Activated T-helper 9 cell treated with anti-CD3 and anti-CD28 coated beads, Interleukin-2, amount 50 U/mL, for 16 hours (primary cell): ENCODE measurements at places on chromosomes 5 and 9.

DNA sequence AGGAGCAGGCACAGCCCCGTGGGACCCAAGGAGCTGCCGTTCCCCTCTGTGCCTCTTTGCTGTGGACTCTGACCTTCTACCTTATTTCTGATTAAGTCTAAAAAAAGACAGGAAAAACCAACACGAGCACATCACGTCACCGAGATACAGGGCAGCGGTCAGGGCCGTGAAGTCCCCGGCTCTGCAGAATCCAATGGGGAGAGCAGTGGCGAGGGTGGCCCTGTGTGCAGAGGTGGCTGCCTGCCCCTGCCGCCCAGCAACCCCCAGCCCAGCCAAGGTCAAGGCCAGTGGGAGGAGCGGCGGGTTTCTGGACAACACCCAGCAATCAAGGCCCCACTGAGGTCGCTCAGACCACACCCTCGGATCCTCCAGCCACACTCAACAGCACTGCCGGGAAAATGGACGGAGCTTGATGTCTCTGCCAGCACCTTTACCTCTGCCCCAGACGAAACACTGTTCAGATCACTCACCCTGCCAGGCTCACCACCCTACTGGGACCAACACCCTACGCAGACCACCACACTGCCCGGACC lies 32.7 kb upstream of the SLC9A3 start:
- DNase-seq, result no peak

GRCh38 chr9:70114898-70115297 lies 71.2 kb downstream of the MAMDC2 start:
- DNase-seq, result no peak

GRCh38 chr9:71145179-71145578 lies 23.8 kb upstream of the TRPM3 start:
- no peak for DNase-seq

GRCh38 chr5:61887271-61887670 lies 418.7 kb upstream of the KIF2A start:
- DNase-seq, result no peak

DNA sequence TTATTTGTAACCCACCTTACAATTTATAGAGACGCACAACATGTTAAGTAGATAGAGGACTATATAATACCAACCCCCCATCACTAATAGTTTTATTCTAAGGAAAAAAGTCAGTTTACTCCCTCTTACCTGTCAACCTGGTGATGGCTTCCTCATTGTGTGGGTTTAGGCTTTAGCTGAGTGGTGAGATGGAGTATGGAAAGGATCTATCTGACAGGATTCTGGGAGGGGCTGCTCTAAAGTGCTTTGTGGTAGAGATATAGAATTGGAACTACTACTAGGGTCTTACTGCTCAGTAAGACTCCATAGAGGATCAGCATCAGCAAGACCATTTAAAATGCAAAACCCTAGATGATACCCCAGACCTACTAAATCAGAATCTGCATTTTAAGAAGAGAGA lies 82.1 kb upstream of the IFNE start:
- DNase-seq, result no peak

- DNase-seq, result no peak
Measured at GRCh38 chr5:88883059-88883835, at the start of gene MEF2C. Gene MEF2C, minus strand, starts transcription at chr5:88883184. Its CDS starts 59,396 bp downstream, at chr5:88823788.

DNA sequence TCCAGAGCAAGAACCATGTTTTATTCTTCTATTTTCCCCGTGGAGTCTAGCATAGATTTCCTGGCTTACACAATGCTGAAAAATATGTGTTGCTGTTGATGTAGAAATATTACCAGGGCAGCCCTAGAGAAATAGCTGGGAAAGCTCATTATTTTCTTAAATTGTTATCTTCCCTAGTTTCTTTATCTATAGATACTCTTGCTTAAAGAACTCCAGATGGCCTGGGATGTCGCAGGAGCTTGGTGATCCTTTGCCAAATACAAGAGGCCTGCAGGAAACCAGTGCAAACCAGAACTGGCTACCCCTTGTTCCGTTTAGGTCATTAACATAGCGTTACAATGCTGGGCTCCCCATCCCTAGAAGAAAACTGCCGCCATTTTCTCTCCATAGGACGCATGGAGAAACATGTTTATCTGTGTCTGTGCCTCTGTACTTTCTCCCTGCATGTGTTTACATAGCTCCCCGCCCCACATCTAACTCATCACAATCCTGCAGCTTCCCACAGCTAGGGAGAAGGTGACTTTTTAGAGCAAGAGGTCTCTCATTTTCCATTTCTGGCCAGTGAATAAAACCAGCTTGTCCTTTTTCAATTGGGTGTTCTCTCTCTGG lies 6.4 kb downstream of the PRLR start:
- DNase-seq, result no peak

DNA sequence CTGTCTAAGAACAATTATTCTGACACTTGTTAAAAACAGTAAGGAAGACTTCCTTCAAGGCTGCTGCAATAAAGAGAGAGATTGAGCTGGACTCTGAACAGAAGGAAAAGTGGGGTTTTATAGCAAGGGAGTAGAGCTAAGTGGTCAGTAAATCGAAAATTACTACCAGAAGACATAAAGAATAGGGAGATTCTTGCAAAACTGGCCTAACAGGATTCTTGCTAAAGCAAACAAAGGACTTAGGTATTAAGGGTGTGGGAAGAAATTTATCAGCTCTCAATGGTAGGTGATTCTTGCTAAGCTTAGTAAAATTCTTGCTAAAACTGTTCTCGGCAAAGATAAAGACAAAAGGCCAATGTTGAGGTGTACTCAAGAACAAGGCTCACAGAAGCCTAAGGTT lies 300.5 kb downstream of the SLCO4C1 start:
- no peak for DNase-seq

DNA sequence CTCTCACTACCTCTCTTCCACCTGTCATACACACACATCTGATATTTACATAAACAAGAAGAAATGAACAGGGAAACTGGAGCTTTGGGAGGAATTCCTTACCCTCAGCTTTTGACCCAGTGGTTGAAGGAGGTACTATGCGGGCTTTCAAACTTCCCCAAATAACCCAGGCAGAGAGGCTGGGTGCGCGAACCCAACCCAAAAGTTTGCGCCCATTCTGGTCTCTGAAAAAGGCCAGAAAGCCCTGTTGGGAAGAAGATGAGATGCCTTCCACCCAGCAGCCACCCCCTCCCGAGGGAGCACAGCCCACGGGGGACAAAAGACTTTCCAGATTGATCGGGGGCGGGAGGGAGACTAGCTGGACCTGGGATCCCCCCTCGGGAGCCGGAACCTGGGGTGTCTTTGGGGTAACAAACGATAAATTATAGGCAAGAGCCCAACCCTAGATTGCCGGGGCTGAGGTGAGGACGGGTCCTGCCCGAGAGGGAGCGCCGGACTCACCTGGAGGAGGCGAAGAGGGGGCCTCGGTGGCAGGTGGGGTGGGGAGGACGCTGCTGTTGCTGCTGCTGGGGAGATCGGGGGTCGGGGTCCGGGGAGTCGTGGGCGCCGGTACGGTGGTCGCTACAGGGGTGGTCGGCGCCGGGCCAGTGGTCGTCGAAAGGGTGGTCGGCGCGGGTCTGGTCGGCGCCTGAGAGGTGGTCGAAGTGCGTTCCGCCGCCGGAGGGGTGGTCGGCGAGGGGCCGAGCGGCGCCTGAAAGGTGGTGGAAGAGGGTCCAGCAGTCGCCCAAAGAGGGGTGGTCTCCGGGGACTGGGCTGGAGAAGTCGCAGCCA lies 798 bp downstream of the MEGF9 start:
- DNase-seq, result no peak

DNA sequence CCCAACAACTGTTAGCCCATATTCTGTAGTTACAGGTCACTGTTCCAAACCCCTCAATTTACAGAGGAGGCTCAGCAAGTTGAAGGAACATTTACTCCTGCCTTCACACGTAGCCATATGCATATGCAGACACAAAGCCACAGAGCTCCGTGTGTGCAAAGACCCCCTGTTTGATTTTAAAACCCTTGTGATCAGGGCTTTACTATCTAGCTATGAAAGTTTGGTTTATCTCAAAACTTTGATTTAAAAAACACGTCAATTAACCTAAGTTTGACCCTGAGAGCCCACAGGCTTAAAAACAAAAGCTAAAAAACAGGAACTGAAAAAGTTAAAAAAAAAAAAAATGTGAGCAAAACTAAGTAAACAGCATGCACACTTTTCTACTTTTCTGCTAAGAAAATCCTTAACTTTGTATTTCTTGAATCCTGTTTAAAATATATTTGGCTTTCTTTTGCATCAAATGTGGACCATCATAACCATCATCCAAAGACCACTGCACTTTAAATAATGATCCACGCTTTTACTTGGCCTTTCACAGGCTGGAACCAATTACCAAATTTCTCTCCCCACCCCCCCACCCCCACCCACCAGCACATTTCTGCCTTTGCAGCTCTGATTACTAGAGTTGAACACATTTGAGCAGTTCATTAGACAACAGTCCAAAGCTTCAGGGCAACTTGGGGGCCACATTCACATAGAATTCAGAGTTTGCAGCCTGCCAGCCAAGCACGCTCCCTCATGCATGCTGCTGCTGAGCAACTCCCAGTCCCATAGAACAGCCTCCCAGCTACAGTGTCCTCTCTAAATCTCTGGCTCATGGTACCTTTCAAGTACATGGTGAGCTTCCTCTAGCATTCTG lies 128.8 kb upstream of the MAP3K1 start:
- DNase-seq, result no peak

DNA sequence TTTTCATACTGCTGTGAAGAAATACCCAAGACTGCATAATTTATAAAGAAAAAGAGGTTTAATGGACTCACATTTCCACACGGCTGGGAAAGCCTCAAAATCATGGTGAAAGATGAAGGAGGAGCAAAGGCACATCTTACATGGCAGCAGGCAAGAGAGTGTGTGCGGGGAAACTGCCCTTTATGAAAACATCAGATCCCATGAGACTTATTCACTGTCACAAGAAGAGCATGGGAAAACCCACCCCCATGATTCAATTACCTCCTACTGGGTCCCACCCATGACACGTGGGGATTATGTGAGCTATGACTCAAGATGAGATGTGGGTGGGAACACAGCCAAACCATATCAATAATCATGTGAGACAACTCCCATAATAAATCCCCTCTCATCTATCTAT lies 8.7 kb downstream of the TTC39B start:
- no peak for DNase-seq

- no peak for DNase-seq
Measured at GRCh38 chr9:85723215-85723614, 18.5 kb downstream of the AGTPBP1 start.

- no peak for DNase-seq
Measured at GRCh38 chr5:35162848-35163709, 67.2 kb downstream of the PRLR start.

DNA sequence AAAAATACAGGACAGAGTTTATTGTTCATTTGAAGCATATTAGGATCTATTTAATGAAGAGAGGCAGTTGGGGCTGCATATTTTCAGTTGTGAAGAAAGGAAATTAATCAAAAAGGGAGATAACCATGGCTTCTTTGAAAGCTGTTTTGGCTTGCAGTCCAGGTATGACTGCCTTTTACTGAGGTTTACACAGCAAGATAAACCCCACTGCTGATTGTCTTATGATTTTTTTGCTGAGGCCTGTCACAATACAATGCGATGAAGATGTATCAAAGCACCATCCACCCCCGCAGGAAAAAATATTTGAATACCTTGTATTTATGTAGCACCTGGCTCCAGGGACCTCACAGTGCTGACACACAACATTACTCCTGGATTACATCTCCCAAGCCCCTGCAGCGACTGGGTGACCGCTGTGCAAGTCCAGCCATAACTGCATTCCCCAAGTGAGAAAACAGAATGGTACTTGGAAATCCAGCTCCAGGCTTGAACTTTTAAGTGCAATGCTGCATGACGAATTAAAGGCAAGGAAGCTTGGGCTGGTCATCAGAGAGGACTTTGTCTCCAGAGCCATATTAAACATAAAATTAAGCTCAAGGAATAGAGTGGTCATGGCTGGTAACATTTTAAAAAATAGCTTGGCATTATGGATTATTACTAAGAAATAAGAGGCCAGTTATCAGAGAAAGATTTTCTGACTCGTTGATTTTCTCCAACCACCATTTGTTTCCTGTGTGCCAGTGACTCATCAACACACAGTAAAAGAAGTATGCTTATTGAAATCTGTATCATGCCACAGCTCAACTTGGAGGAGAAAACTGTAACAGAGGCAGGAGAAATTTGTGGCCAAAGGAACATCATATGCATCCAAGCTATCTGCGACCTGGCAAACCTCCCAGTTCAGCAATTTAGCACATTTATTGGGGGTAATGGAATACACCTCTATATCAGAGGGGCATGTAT lies 374.2 kb downstream of the MAN2A1 start:
- no peak for DNase-seq

- no peak for DNase-seq
Measured at GRCh38 chr5:150347451-150347850, 10.0 kb upstream of the TCOF1 start.
